Uterine smooth muscle cell (primary cell): ENCODE measurements at places on chromosomes 16 and 17. TPM values are rescaled to one million over a fixed set of nuclear protein-coding genes. Genes with fewer than 3 reads are reported as not detected.

Gene ARHGDIG
- total RNA-seq = 0.12 and 0.44 TPM in 2 replicates

Gene TBC1D3B
- 0.77 and 2.5 TPM in 2 replicates for total RNA-seq

Gene CRYM
- 2.2 and 4.4 TPM in 2 replicates for total RNA-seq

Gene CTF1
- 2.2 and 3.0 TPM in 2 replicates for total RNA-seq

Gene NPIPA2
- total RNA-seq = 0.12 and 1.00 TPM in 2 replicates

Gene LITAFD
- total RNA-seq = not detected in 2 replicates

Gene GPRC5C
- total RNA-seq = 3.5 and 9.1 TPM in 2 replicates

Gene EVI2B
- 0.12 TPM in 1 of 2 replicates, not detected in the other for total RNA-seq

Gene IST1
- total RNA-seq = 151 TPM in 2 replicates

Gene BRIP1
- total RNA-seq = 6.5 and 15.9 TPM in 2 replicates

Gene WNT9B
- not detected in 2 replicates for total RNA-seq

Gene CTRB1
- not detected in 2 replicates for total RNA-seq

Gene SYCE1L
- total RNA-seq = not detected in 2 replicates

Gene SRCIN1
- under 0.01 and 0.12 TPM in 2 replicates for total RNA-seq

Gene PRSS27
- total RNA-seq = 0.66 and 0.75 TPM in 2 replicates

Gene SMIM5
- total RNA-seq = not detected in 2 replicates

Gene DPEP1
- not detected in 2 replicates for total RNA-seq

Gene CES5A
- not detected in 2 replicates for total RNA-seq

Gene ENPP7
- total RNA-seq = 0.12 TPM in 1 of 2 replicates, not detected in the other

Gene DNAI2
- total RNA-seq = not detected in 2 replicates

Gene ITGAX
- total RNA-seq = 1.2 and 3.4 TPM in 2 replicates

Gene NOD2
- 0.22 and 0.25 TPM in 2 replicates for total RNA-seq

Gene CCL4
- not detected in 2 replicates for total RNA-seq

Gene LSM12
- total RNA-seq = 28.9 and 30.1 TPM in 2 replicates

Gene TMEM235
- total RNA-seq = not detected in 2 replicates

Gene DPEP2
- not detected in 2 replicates for total RNA-seq

Gene CDK3
- 2.9 and 3.2 TPM in 2 replicates for total RNA-seq

Gene TNFSF13
- total RNA-seq = 0.44 and 0.75 TPM in 2 replicates

Gene TTC19
- 33.9 and 40.0 TPM in 2 replicates for total RNA-seq

Gene STH
- not detected in 2 replicates for total RNA-seq

Gene HOXB9
- not detected in 2 replicates for total RNA-seq

Gene RGS11
- total RNA-seq = 0.22 and 4.2 TPM in 2 replicates

Gene OTOA
- total RNA-seq = under 0.01 TPM in 2 replicates

Gene MAP3K3
- 32.1 and 36.3 TPM in 2 replicates for total RNA-seq

Gene TBC1D28
- total RNA-seq = not detected in 2 replicates

Gene RNF112
- total RNA-seq = 1.5 and 2.1 TPM in 2 replicates

Gene SHISA6
- total RNA-seq = not detected in 2 replicates

Gene BAIAP3
- 0.12 and 0.33 TPM in 2 replicates for total RNA-seq

Gene PPY
- total RNA-seq = not detected in 2 replicates

Gene TMC8
- total RNA-seq = not detected in 2 replicates

Gene HSD17B1
- total RNA-seq = 2.3 and 3.7 TPM in 2 replicates

Gene TM4SF5
- total RNA-seq = not detected in 2 replicates

Gene CRYBA1
- total RNA-seq = not detected in 2 replicates

Gene SCNN1B
- not detected in 2 replicates for total RNA-seq

Gene SYT17
- total RNA-seq = under 0.01 and 0.12 TPM in 2 replicates

Gene IGFALS
- total RNA-seq = under 0.01 and 0.50 TPM in 2 replicates
